GM19239 (cell line): ENCODE measurements at places on chromosomes 16 and 17.

DNA sequence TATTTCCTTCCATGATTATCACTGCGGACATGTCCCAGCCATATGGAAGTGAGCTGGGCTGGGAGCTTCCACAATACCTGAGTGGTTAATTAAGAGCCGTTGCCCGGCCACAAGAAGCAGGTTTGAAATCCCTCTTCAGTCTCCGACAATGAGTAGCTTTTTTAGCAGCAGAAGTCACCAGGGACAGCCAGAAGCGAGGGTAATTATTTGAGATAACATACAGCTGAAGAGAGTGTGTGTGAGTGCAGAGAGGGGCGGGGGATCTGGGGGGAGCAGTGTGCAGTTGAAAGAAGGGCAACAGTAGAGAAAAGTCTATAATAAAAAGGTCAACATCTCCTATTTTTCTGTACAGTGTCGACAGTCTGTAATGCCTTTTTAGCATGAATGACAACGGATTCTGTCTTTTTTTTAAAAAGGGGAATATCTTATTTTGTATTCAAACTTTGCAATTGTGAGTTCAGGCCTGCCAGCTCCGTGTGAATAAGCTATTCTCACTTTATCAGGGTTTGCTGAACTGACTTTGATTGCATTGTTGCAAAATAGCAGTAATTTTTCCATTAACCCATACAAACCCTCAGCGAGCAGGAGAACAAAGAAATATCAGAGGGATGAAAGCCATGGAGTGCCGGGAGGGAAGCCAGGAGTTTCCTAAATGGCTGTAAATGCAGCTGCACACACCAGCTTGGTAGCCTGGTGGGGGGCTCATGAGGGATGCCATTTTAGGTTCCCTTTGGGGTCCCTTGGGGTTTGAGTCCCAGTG, 220.3 kb upstream of the IRX3 start:
- no peak for DNase-seq

DNA sequence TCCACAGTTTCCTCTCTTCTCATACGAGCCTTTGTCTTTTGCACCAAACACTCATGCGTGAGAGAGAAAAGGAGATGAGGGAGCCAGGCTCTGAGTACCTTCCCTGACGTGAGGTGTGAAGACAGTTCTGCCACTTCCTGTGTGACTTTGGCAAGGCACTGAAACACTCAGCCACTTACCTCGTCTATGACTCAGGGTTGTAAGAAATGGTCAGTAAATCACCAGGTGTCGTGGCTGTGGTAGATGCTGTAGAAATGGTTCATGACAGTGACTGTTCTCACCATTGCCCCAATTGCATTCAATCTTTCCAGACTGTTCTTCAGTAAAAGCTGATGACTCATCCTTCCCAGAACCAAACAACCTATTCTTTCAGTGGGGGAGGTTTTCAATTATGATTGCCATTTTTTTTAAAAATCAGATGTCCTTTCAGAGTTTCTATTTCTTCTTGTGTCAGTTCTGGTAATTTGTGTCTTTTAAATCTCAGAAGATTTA, 49.2 kb upstream of the CBFA2T3 start:
- no peak for DNase-seq

DNA sequence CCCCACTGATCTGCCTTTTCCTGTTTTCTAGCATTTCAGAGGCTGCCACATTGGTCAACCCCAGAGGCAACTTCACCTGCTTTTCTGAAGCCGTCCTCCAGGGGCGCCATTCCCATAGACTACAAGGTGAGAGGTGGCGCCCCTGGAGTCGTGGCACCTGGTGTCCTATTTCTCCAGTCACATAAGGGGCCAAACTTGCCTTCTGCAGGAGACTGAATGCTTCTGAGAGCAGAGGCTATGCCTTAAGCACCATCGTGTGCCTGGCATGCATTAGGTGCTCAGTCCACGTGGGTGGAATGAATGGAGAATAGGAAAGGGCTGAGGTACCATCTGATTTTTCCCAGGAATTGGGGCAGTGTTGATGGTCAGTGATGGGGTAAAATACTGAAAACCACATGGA, 164.8 kb downstream of the HAPSTR1 start:
- DNase-seq = peak; percentile 28

- DNase-seq = no peak
Observed at GRCh38 chr17:81666092-81666341, 388 bp downstream of the OXLD1 start.

DNA sequence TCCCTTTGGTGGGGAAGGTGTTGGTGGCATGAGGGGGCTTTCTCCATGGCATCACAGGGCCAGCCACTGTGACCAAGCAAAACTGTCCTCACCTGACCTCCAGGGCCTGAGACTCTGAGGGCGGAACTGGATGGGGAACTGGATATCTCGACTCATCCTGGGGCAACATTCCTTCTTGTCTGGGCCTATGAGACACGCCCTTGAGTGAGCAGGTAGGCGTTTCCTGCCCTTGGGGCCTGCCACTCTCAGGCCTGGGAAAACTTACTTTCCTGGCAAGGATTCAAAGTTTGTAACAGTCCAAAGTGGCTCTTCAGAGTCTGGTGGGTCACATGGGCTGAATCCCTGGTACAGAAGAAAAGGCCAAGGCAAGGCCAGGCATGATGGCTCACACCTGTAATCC, 9.6 kb downstream of the MT1X start:
- DNase-seq = no peak

DNA sequence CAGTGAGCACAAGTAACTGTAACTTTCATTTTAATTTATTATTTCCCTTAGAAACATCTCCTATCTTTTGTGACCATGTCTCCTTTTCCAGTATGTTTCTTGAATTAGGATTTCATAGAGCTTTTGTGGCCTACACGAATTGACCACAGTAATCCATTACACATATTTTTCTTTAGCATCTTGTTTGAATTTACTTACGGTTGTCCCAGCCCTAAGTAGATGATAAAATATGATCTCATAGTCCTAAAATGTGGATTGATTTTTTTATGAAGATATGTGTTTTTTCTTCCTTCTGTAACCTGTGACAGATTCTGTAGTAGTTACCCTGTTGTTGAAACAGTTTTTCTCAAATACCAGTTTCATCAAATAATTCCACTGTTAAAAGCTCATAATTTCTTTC, 61.5 kb downstream of the NF1 start:
- no peak for DNase-seq

GRCh38 chr17:17416007-17416399, 60.8 kb upstream of the MED9 start:
- peak; percentile 36 for DNase-seq

DNA sequence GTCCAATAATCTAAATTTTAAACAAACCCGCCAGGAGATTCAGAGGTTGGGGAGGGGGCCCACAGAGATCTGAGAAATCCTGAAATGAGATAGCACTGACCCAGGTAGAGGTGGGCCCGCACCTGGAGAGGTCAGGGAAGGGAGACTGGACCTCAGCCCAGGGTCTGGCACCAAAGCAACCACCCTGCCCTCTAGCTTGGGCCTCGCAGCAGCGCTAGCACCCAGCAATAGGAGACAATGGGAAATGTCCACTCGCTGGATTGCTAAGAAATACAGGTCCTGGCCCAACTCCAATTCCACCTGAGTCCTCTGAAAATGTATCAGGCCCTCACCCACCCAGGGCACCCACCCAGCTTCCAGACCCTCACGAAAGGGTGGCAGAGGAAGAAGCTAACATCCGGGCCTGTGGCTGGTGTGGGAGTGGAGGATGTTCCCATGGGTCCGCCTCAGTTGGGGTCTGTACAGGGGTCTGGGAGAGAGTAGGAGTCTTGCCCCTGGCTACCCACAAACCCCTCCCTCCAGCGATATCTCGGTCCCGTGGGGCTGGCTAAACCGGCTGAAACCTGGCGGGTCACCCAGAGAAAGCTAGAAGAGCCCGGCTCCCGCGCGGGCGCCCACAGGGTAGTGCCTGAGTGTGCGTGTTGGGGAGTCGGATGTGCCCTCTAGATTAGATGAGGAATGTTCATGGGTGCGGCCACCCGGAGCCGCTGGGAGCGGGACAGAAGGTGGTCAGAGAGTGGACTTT, 1.1 kb downstream of the PLLP start:
- DNase-seq = no peak

GRCh38 chr17:77802811-77803220, 155.7 kb upstream of the TNRC6C start:
- no peak for DNase-seq

GRCh38 chr16:69064764-69065313, 40.6 kb upstream of the HAS3 start:
- no peak for DNase-seq

DNA sequence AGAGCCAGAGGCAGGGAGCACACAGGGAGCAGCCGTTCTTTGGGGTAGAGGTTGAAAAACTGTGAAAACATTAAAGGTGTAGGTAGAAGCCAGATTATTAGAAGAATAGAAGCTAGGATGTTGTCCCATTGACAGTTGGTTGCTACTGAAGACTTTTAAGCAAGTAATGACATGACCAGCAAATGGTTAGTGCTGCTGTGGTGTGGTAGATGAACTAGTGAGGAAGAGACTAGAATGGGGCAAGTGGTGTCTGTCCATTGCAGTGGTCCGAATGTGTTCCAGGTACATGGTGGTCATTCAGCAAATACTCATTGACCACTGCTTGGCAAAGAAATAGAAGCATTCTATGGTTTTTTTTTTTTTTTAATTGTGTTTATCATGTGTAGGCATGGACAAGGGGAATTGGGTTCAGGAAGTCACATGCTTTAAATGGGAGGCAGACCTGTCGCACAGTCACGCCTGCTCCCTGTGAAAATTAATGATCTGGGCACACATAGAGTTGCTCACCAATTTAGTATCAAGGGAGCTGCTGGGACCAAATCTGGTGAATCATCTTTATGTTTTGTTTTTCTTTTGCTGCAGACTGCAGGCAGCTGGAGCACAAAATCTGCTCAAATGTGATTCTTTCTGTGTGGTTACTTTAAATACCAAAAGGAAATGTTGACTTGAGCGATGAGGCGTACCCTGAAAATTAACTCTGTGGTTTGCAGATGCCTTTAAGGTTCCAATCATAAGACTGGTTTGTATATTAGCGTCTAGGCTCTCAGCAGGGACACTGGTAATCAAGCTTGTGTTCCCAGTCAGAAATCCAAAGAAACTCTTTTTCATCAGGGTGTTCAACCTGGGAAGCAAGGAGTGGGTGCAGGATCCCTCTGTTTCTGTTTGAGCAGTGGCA, 30.7 kb downstream of the YPEL2 start:
- no peak for DNase-seq

DNA sequence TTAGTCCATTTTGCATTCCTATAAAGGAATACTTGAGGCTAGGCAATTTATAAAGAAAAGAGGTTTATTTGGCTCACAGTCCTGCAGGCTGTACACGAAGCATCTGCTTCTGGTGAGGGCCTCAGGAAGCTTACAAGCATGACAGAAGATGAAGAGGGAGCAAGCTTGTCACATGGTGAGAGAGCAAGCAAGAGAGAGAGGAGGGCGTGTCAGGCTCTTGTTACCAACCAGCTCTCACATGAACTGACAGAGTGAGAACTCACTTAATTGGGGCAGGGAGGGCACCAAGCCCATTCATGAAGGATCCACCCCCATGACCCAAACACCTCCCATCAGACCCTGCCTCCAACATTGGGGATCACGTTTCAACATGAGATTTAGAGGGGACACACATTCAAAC, 1.6 kb downstream of the CHCT1 start:
- no peak for DNase-seq

- DNase-seq = peak; percentile 74
Observed at GRCh38 chr16:106623-107324, 28.7 kb downstream of the MPG start.

DNA sequence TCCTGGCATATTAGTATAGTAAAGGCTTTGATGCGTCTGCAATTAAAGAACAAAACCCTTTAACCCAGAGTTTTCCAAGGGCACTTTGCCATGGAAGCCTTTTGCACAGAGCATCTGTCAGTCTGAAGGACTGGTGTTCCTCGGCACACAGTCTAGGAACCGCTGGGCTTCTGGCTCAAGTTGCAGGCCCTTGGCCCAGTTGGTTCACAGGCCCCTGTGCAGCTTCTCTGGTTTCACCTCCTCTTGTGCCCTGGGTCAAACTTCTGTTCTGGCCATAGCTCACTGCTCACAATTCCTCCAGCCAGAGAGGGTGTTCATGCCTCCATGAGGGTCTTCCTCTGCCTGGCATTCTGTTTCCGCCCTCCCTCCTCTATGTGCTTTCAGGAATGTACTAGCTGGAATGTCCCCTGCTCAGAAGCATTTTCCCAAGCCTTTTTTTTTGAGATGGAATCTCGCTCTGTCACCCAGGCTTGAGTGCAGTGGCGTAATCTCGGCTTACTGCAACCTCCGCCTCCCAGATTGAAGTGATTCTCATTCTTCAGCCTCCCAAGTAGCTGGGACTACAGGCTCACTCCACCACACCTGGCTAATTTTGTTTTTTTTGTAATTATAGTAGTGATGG, 34.5 kb upstream of the TEX2 start:
- DNase-seq = no peak

GRCh38 chr16:86773354-86773715, 195.0 kb downstream of the FOXL1 start:
- DNase-seq = no peak

DNA sequence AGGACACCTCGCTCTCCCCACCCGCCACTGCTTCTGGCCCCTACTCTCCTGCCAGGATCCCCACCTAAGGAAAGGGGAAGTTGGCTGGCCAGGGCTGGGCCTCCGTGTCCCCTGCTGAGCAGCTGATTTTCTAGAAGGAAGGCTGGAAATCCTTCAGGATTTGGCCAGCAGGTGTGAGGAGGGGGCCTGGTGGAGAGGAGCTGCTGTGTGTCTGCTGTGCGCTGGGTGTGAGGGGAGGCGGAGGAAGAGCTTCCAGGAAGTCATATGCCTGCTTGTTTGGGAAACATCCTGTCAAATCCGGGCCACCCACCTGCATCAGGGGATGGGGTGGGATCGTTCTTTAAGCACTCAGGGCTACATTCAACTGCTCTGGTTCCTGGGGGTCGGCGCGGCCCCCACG, 28.6 kb downstream of the TPSG1 start:
- no peak for DNase-seq

- no peak for DNase-seq
Observed at GRCh38 chr17:17413215-17413792, 63.5 kb upstream of the MED9 start.

DNA sequence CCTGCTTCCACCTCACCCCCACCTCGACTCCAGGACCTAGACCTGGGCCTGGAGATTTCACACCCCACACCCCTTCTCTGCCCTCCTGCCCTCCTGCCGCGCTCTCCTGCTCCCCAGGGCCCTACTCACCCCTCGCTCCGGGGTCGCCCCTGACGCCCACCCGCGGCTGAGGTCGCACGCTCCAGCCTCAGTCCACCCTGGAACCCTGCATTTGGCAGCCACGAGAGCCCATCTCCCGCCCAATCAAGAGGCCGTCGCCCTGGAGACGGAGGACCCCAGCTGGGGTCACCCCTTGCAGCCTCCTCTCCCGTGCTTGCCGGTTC, 16.1 kb downstream of the TLE7 start:
- no peak for DNase-seq

GRCh38 chr16:56191156-56191815, at the start of gene GNAO1:
Gene GNAO1, plus strand, starts transcription at chr16:56191489. Its CDS starts 747 bp downstream, at chr16:56192236.
- DNase-seq = no peak

DNA sequence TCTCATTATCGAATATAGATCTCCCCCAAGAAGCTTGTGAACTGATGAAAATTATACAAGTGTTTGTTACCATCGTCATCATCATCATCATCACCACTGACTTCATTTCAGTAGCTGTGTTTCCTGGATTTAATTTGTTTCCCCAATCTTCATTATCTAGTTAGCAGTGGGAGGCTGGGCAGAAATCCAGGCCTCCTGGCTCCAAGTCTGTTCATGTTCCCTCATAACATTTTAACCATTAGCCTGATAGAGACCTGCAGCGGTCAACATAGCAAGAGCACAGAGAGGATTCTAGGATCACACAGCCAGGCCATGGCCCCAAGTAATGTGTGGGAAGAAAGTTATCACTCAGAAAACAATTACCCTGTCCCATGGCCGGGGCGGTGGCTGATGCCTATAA, 526.2 kb upstream of the CDH11 start:
- no peak for DNase-seq
